Stimulated activated CD8-positive, alpha-beta memory T cell treated with anti-CD3 and anti-CD28 coated beads, Interleukin-15, amount 100 ng/mL, for 4 hours (primary cell): ENCODE measurements at places on chromosomes 13 and 19.

DNA sequence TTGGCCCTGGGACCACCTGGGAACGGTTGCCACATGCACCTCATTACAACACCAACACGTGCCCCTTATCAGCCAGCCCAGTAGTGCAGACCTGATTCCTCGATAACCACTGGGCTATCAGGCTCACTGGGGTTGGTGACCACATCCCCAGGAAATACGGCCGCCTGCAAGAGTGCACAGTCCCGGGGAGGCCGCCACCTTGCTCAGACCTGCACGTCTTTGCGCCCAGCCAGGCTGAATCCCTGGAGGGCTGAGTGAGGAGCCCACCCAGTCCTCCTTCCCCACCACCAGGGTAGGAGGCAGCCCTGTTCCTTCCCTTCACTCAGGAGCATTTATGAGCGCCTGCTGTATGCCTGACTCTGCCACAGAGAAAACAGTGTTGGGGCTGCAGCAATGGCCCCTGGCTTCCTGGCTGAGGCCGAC, 67.8 kb downstream of the CEBPG start:
- DNase-seq, result no peak

DNA sequence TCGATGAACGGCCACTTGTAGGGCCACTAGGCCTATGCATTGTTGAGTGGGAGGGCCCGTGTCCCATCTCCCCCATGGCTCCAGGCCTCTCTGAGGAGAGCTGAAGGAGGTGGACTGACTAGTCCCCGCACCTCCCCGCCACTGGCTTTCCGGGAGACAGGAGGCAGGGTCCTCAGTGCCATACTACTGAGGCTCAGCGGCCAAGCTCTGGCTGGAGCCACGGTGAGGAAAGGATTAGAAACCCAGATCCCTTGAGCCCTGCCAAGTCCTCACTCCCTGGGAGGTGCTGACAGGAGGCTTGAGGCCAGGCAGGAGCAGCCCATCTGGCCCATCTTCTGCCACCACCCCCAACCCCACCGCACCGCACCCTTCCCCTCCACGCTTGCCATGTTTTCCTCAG, 29.0 kb downstream of the CCDC8 start:
- no peak for DNase-seq

DNA sequence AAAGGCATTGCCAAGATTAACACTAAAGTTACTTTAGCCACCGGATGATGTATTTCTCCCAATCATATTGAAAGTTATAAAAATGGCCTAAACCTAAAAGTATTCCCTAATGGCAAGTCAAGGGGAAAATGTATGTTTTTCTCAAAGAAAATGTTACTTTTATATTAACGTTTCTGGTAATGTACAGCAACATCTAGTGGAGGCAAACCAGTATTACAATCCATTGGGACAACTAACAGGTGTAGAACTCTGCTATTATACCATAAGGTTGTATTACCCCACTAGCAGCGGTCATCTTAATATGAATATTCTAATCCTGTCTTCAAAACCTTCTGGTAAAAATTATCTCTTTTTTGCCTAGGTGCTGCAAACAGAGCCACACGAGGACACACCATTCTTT, 69.2 kb downstream of the ZNF100 start:
- no peak for DNase-seq

DNA sequence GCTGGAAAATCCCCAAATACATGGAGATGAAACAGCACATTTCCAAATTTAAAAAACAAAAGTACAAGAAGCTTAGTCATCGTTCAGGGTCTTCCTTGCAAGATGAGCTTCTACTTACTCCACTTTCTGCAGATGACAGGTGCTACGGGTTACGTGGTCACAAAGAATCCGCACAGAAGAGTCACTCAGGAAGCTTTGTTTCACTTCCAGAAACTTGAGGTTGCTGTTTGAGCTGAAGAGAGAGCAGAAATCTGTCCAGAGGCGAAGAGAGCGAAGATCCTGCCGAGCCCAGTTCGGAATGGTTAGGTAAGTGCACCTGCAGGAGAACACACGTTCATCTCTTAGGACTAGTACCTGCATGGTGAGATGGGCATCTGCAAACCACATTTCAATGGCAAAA, 9.4 kb downstream of the NLRP7 start:
- no peak for DNase-seq

GRCh38 chr13:33050161-33050560, 33.9 kb downstream of the KL start:
- no peak for DNase-seq

DNA sequence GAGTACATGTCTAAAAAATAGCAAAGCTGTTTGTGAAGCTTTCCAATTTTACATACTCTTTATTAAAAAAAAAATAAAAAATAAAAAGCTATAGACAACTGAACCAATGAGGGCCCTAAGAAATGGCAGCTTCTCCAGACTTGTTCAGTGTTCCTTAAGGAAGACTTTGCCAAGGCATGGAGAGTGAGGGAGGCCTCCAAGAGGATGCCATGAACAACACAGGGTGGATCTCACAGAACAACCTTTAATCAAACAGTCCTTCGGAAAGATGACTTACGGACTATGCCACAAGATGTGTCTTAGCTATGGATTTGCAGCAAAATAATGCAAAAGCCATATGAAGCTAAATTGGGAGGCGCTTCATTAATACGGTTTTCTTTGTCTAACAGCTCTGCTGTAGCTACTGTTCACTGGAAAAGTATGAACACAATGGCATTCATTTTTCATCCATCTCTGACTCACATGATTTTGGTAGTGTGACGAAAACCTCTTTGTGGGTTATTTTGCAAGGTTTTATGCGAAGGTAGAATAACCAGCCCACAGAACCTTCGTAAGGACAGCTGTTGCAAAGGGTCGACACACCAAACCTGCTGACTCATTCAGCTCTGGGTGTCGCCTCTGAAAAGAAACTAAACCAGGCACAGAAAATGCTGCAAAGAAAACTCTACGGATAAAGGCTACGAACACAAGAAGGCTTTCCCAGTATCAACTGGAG, 27.7 kb downstream of the EFNB2 start:
- DNase-seq, result no peak

DNA sequence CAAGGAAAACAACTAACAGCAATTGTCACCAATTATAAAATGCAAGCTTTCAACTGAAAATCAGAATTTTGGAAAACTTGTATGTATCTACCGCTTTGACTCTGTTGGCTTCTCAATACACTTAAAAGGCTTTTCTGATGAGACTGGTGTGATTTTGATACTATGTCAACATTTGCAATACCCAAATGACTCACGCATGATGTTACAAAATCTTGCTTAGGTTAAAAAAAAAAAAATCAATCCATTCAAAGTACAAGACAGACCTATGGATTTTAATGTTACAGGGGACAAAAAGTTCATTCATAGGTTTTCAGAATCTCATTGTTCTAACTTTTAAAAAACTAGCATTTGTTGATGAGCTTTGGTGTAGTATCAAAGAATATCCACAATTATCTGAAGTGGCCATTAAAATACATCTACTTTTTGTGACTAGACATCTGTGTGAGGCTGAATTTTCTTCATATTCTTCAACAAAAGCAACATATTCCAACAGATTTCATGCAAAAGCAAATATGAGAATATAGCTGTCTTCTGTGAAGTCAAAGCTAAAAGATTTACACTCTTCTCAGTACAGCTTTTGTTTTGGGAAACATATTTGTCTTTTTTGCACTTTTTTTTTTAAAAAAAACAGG, 10.7 kb downstream of the ELF1 start:
- no peak for DNase-seq

GRCh38 chr13:28449826-28450773, 44.8 kb downstream of the FLT1 start:
- DNase-seq, result no peak

DNA sequence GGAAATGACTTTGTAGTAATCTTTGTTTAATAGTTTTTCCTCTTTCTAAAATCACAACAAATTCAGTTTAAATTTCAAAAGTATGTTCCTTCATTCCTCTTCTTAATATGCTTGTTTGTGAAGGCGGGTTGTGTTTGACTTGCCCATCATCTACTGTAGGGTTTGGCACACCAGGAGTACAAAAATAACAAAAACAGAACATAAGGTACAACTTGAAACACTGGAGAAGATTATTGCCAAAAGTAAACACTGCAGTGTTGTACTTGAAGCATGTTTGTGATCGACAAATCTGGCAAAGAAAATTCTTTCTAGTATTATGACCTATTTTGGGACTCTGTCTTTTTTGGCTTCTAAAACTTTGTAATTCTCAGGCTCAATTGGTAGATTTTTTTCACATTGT, 518.6 kb downstream of the SLITRK5 start:
- no peak for DNase-seq

- DNase-seq, result no peak
Measured at GRCh38 chr13:23901365-23901764, 4.1 kb upstream of the C1QTNF9B start.

DNA sequence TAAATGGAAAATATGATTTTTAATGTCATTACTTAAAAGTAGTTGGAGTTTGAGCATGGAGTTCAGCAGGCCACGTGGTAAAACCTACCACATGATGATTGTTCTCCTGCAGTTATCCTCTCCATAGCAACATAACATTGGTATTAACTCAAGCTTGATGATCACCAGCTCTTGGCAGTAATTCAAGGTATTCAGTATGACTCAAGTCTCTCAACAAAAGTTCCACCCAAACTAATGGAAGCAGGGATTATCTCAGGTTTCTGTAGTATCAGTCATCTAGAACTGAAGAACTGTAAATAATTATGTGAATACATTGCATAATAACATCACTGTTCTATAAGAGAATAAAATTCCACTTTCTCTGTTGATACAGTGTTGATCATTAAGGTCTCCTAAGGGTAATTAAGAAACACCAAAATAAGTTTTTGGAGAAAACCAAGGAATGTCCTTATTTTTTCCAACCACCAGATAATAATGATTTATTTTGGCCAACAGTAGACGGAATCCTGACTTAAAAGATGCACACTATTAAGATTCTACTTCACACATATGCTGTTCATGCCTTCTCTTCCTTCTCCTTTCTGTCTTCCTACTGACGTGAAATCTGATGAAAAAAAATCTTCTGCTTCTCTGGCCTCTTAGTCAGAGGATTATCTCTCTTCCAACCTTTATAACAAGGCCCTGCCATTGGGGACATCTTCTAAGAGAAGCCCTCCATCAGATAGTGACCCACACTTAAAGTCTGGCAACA, 1092.3 kb downstream of the EFNB2 start:
- DNase-seq, result no peak

GRCh38 chr19:12581100-12581499, 29.5 kb downstream of the ZNF490 start:
- DNase-seq, result no peak

DNA sequence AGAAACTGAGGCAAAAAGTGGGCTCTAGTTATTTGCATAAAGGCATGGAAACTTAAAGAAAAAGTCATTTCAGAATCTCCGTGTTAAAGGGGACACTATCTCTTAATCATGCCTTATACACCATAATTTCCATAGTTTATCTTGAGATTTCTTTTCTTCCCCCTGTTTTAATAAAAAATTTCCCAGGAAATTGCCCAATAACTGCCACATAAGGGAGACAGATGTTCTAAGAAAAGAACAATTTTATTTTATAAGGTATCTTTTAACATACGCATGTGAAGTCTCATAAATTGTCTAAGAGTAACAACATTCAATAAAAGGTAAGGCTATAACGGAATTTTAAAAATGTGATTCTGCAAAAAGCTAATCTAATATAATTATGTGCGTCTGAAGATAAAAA, 371.3 kb downstream of the IRS2 start:
- no peak for DNase-seq

GRCh38 chr13:103243495-103243894, 177.3 kb upstream of the SLC10A2 start:
- DNase-seq, result no peak
